ENCODE measurements at places on chromosomes 13 and 19.

- no peak for DNase-seq
These were observed 1.5 kb upstream of the C5AR2 start for GRCh38 chr19:47330466-47330869.

GRCh38 chr13:110280985-110281688 lies 25.8 kb downstream of the COL4A1 start:
- DNase-seq = no peak

- no peak for DNase-seq
These were observed 85.3 kb upstream of the RAP2A start for GRCh38 chr13:97348569-97349100.

DNA sequence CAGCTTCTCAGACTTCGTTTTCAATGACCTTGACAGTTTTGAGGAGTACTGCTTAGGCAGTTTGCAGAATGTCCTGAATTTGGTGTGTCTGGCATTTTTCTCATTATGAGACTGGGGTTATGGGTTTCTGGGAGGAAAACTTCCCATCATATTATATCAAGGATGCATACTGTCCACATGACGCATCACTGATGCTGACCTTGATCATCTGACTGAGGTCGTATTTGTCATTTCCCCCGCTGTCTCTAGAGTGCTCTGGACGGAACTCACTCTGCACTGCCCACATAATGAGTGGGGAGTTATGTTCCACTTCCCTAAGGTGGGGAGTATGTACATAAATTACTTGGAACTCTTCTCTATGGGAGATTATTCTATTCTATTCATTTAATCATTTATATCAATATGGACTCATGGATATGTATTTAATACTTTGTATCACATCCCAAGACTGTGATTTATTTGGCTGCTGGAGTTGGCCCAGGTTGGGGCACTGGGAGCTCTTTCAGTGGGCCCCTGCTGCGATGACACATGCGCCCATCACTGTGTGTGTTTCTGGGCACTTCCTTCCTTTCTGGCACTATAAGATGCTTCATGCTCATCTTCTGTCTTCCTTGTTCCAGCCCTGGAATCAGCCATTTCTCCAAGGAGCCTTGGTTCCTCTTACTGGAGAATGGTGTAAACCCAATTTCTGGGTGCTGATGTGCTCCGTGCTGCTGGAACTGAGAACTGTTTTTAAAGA lies 138.6 kb downstream of the MIPEP start:
- no peak for DNase-seq

DNA sequence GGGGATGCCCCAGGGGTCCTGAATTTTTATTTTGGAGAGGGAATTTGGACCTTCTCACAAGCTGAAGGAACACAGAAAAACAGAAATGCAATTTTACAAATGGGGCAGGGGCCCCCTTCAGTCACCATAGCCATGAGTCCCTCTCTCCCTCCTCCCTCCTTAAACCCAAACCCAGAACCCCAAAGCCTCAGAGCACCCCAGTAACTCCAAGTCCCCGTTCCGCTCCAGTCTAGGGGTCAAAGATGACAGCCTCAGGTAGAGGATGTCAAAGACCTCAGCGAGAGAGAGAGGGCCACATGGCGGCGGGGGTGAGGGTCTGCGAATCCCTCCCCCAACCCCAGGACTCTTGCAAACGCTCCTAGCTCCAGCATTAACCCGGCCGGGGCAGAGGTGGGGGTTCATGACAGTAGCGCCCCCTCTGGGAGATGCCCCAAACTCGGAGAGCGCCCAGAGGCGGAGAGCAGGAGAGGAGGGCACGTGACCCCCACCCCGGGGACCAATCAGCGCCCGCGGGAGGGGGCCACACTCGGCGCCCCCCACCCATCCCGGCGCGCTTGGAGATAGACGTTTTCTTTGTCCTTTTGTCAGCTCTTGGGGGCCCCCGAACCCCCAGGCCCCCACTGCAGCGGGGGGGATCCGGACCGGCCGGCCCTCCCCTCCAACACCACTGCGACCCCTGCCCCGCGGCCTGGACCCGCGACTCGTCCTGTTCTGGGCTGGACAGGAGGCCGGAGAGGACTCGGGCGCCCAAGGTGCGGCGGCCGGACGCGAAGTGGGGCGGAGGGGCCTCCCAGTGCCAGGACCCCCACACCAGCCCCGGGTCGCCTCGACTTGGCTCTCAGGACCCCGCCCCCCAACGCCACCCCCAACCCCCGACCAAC lies 20.8 kb upstream of the SEMA6B start:
- DNase-seq = peak; percentile 23

GRCh38 chr19:49831592-49831991 lies 13.5 kb downstream of the MED25 start:
- DNase-seq = no peak

- no peak for DNase-seq
These were observed 37.5 kb downstream of the C13orf46 start for GRCh38 chr13:113936166-113936965.

DNA sequence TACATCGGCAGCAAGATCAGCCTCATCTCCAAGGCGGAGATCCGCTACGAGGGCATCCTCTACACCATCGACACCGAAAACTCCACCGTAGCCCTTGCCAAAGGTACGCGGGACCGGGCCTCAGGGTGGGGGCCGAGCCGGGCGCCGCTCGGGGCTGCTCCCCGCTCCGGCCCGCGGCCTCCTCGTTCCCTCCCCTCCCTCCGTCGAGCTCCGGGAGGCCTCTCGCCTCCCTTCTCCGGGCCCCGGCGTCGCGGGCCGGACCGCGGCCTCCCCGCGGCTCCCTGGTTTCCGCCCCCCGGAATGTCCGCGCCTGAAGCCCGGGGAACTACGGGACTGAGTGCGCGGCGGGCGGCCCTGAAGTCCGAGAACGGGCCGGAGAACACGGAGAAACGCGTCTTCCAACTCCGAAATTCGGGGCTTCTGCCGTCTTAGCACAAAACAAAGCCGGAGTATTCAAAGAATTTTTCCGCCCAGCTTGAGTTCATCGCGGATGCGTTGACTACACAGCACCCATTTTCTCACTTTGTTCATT lies 423 bp downstream of the LSM14A start:
- DNase-seq = peak; percentile 35

GRCh38 chr13:109148243-109148642 lies 518.8 kb downstream of the MYO16 start:
- DNase-seq = no peak

DNA sequence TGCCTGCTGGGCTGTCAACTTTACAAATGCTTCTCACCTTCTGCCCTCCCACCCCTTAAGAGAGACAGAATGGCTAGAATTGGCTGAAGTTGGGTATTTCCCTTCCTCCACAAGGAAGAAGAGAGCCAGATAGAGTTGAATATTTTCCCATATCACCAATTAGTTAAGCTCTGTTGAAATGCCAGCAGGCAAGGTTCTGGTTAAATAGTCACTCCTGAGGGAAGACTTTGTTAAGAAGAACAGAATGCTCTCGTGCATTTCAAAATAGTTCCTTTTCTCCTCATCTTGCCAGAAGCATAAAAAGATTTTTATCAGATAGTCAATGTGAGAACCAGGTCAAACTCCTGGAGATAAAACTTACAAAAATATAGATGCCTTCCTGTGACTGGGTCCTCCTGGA lies 2857.0 kb upstream of the PCDH20 start:
- no peak for DNase-seq

GRCh38 chr13:62767473-62767872 lies 1351.8 kb upstream of the PCDH20 start:
- DNase-seq = no peak

GRCh38 chr13:90565985-90566713 lies 781.3 kb upstream of the MIR17HG start:
- DNase-seq = no peak

Data from hypothalamus (tissue), 51 donors.